ENCODE measurements at places on chromosomes 11 and 22.

GRCh38 chr11:101620026-101620425 is 36.2 kb upstream of the TRPC6 start:
- no peak for DNase-seq

DNA sequence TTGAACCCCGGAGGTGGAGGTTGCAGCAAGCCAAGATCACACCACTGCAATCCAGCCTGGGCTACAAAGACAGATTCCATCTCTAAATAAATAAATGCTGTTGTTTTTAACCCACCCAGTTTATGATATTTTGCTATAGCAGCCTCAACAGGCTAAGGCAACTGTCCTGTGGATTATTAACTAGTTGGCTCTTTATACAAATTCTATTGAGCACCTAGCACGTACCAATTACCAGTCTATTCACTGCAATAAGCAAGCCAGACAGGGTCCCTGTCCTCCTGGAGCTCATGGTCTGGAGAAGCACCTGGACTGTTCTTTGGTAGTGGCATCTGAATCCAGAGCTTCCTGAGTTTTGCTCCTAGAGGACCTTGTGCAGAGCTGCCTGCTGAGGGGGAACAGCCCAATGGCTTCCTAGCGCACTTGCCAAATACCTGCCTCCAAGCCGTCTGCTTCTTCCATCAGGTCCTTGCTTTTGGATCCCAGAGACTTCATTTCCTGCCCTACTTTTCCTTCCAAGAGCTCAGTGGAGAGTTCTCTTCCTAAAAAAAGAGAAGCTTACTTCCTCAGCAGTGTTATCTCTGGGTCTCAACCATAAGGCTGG is 49.9 kb upstream of the MICAL2 start:
- DNase-seq = no peak

- peak; percentile 59 for DNase-seq
Measured at GRCh38 chr22:46592390-46592872, 27.8 kb upstream of the GRAMD4 start.

DNA sequence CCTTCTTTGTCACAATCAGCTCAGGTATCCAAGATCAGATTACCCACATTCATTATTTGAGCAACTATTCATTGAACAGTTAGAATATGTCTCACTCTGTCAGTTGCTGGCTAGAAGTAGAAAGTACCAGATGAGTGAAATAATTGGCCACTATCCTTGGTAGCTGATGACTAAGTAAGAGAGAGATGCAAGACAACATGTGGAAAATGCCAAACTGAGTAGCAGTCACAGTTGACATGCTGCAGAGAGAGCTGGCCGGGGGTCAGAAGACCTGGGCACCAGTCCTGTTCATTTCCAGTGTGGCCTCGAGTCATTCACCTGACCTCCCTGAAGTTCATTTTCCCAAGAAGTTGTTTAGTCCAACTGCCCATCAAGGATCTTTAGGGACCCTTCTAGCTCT is 22.5 kb upstream of the SMIM35 start:
- peak; percentile 30 for DNase-seq

- DNase-seq = no peak
Measured at GRCh38 chr22:44365191-44365590, 52.4 kb upstream of the SHISAL1 start.

- peak; percentile 82 for DNase-seq
Measured at GRCh38 chr11:111846636-111847035, 24.7 kb downstream of the ALG9 start.

DNA sequence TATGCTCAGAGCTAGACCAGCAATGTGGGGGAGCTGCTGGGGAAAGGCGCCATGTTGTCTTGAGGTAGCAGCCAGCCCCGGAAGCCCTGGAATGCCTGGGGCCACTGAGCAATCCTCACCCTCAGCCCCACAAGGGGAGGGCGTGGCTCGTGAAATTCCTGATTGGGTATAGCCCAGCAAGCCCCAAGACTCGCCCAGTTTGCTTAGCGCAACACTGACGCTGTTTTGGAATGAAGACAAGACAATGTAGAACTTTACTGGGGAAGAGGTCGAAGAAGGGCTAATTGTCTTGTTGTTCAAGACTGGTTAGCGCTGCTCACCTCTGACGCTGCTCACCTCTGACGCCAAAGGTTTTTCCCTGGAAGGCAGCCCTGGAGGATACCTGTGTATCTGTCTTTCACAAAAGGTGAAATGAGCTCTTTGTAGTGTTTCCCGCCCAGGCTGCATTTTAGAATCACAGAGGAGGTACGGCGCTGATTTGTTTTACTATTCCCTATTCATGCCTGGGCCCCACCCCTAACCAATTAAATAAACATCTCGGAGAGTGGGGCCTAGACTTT is 47.6 kb downstream of the ST3GAL4 start:
- DNase-seq = no peak

- no peak for DNase-seq
Measured at GRCh38 chr11:1705126-1706052, 8.4 kb downstream of the KRTAP5-6 start.
